ENCODE measurements at places on chromosomes 6 and 20.

DNA sequence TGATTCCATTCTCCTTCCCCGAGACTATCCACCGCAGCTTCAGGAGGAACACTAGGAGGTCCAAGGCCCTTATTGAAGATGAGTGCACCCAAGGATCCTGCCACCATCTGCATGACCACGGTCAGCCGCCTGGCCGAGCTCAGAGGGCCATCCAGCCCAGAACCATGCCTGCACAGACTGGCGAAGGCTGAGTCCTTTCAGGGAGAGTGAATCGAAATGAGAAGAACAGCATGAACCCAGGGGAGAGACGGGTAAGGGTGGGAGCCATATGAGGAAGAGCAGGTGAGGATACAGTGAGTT lies 26.3 kb downstream of the SERPINB6 start:
- no peak for DNase-seq

GRCh38 chr6:98877250-98877649 lies 42.9 kb downstream of the POU3F2 start:
- DNase-seq, result no peak

DNA sequence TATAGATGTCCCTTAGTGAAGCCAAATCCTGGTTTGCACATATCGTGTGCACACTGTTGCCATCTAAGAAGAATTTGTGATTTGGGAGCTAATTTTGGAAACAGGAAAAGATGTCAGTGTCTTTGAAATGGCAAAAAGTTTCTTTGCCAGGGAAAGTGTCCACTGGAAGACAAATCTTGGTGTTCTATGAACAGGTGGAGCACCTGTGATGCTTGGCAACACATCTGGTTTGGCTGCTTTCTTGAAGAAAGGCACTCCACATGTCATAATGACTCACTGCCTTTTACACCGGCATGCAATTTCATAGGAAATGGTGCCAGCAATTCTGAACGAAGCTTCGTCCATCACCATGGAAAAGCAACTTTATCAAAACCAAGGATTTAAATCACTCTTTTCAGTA lies 1040.0 kb upstream of the MAP3K7 start:
- DNase-seq, result no peak

DNA sequence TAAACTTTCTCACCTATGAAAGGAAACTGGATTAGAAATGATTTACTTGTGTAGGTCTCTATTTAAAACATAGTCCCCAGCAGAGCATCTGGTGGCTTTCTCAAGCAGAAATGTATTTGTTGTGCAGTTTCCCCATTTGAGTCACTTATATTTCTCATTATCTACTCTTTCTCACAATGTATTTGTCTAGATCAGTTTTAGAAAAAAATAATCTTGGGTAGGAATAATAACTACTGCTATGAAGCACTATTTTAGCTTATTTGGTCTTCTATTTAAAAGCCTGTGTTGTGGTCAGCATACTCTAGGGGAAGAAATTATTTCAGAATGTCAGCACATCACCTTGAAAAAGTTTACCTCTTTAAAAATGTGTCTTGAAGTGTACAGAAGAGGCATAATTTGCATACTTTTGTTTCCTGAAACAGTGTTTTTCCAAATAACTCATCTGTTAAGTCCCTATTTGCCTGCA lies 60.9 kb upstream of the PRL start:
- no peak for DNase-seq
